CD4-positive, CD25-positive, alpha-beta regulatory T cell (primary cell): ENCODE measurements at places on chromosomes 7 and 10. TPM values are rescaled to one million over a fixed set of nuclear protein-coding genes. Genes with fewer than 3 reads are reported as not detected.

Gene LAMB4
- total RNA-seq = not detected

Gene INTS1
- 107 TPM for total RNA-seq

Gene SNCG
- not detected for total RNA-seq

Gene CADPS2
- not detected for total RNA-seq

Gene TRPV6
- not detected for total RNA-seq

Gene EBF3
- not detected for total RNA-seq

Gene FAM25C
- not detected for total RNA-seq

Gene GPRIN2
- total RNA-seq = not detected

Gene MAGI2
- total RNA-seq = not detected

Gene GSDME
- not detected for total RNA-seq

Gene LRRN3
- total RNA-seq = 1.7 TPM

Gene KAZALD1
- not detected for total RNA-seq

Gene TRIM74
- 3.3 TPM for total RNA-seq

DNA sequence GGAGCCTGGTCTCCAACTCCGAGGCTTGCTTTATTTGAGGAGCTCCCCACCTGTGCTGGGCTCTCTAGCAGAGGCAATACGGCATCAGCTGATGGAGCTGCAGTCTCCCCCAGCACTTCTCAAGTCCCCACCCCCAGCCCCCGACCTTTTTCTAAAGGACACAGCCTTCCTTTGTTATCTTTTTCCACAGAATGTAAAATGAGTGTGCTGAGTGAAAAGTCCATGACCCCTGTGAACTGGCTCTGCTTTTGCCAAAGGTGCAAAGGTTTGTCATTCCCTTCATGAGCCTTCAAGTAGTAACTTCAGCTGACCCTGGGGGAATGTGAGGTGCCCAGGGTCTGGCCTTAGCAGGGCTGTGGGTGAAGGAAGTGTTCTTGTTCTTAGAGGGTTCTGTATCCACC lies 25.5 kb downstream of the LRRC4 start:
- peaks cover 8% of the 10 kb centered on the region for H3K36me3 ChIP-seq
- no peak for DNase-seq
- no peak overlapping the region for H3K27ac ChIP-seq

DNA sequence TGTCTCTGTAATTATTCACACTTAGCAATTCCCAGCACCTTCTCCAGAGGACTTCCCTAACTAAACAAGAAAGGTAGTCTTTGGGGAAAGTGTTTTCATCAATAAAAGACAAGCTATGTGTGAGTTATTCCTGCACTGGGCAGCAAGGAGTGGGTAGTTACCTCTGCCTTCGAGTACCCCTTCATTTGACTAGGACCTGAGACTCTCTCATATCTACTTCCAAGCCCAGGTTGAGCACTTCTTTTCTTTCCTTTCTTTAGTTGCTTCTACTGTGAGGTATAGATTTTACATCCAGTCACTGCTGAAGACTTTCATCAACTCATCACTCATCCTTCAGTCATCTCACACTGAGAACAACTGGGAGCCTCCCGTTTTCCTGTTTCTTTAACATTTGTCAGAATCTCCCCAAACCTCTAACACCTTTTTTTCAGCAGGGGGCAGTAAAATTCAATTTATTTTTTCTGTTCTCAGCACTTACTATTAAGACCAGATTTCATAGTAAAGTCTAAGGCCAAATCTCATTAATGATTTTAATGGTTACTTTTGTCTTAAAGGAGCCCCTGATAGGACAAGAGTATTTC lies 80.1 kb upstream of the PRSS1 start:
- H3K4me3 ChIP-seq = no peak overlapping the region
- no peaks in the 10 kb centered on the region for H3K27me3 ChIP-seq
- H3K4me1 ChIP-seq = peaks cover 8% of the 10 kb centered on the region
- H3K36me3 ChIP-seq = no peaks in the 10 kb centered on the region

DNA sequence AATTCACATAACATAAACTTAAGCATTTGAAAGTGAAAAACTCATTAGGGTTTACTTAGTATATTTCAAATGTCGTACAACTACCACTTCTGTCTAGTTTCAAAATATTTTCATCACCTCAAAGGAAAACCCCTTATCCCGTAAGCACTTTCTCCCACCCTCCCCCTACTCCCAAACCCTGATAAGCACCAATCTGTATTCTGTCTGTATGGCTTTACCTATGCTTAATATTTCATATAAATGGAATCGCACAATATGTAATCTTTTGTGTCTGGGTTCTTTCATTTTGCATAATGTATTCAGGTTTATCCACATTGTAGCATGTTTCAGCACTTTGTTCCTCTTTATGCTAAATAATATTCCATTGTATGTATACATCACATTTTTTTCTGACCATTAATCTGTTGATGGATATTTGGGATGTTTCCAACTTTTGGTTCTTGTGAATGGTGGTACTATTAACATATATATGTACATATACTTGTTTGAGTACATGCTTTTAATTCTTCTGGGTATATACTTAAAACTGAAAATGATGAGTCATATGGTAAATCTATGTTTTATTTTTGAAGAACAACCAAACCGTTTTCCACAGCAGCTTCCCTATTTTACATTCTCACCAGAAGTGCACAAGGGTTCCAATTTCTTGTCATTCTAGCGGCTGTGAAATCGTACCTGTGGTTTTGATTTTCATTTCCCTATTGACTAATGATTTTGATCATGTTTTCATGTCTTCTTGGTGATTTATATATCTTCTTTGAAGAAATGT lies 6.2 kb upstream of the STARD3NL start:
- no peak overlapping the region for H3K27ac ChIP-seq
- H3K36me3 ChIP-seq = no peaks in the 10 kb centered on the region
- no peak overlapping the region for H3K4me3 ChIP-seq
- no peaks in the 10 kb centered on the region for H3K4me1 ChIP-seq

- no peak overlapping the region for H3K27ac ChIP-seq
- H3K4me3 ChIP-seq = no peak overlapping the region
- no peak for DNase-seq
- no peaks in the 10 kb centered on the region for H3K4me1 ChIP-seq
- peaks cover 5% of the 10 kb centered on the region for H3K27me3 ChIP-seq
- H3K36me3 ChIP-seq = no peaks in the 10 kb centered on the region
Observed at GRCh38 chr7:95478272-95479037, 7.3 kb upstream of the ASB4 start.

GRCh38 chr10:99329554-99330346 lies 594 bp downstream of the CNNM1 start:
- peaks cover 9% of the 10 kb centered on the region for H3K4me1 ChIP-seq
- no peak overlapping the region for H3K4me3 ChIP-seq
- no peaks in the 10 kb centered on the region for H3K36me3 ChIP-seq
- peak; percentile 8 for DNase-seq
- no peak overlapping the region for H3K27ac ChIP-seq
- H3K27me3 ChIP-seq = peaks cover 17% of the 10 kb centered on the region

DNA sequence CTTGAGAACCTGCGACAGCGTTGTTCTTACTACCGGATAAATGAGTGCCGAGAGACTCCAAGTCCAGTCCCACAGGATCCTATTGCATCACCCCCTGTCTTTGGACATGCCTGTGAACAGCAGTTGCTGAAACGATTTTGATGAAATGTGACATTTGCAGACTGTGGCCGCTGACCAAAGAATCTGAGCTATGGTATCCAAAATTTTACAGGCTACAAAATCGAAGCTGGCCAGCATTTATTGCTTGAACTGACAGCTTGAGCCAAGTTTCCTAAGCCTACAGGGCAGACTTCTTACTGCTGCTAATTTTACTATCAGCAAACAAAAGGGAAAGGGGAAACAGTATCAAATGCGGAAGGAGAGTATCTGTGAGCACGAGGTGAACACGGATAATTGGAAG lies 12.1 kb upstream of the NPVF start:
- DNase-seq = no peak
- no peaks in the 10 kb centered on the region for H3K36me3 ChIP-seq
- H3K27ac ChIP-seq = no peak overlapping the region
- no peaks in the 10 kb centered on the region for H3K4me1 ChIP-seq
- peaks cover 7% of the 10 kb centered on the region for H3K27me3 ChIP-seq

GRCh38 chr7:126401918-126402317 lies 850.8 kb downstream of the GRM8 start:
- H3K4me1 ChIP-seq = no peaks in the 10 kb centered on the region
- DNase-seq = no peak
- no peaks in the 10 kb centered on the region for H3K36me3 ChIP-seq
- no peak overlapping the region for H3K27ac ChIP-seq
- H3K27me3 ChIP-seq = no peaks in the 10 kb centered on the region

DNA sequence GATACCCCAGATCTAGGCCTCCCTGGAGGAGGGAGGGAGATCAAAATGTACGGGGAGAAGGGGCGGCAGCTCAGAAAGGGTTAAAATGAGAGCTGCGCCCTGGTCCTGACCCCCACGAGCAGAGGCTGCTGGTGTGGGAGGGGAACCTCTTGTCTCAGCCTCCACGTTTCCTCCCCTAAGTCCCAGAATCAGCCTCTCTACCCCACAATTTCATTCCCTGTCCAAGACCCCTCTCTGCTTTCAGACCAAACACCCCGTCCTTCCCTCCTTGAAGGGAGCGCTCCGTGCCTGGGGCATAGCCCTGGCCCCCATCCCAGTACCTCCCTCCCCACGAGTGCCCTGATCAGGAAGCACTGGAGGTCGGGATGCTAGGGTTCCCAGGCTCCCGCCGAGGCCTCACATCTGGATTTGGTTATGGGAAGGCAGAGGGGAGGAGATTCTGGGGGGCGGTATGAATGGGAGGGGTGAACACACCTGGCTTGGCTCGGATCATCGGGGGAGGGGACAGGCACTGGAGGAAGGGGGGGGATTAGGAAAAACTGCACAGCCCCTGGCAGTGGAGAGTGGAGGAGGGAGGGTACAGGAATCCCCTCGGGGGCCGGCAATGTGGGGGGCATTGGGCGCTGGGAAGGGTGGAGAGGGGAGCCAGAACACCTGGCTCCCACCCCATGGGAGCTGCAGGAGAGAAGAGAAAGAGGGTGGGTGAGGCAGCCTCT lies 2.7 kb downstream of the EPHB4 start:
- H3K4me1 ChIP-seq = peaks cover 20% of the 10 kb centered on the region
- H3K36me3 ChIP-seq = no peaks in the 10 kb centered on the region
- H3K27ac ChIP-seq = no peak overlapping the region
- peaks cover 6% of the 10 kb centered on the region for H3K27me3 ChIP-seq
- H3K4me3 ChIP-seq = no peak overlapping the region

- H3K4me1 ChIP-seq = peaks cover 24% of the 10 kb centered on the region
- peak within 1 kb of the TSS; percentile 93 for H3K4me3 ChIP-seq
- peaks cover 6% of the 10 kb centered on the region for H3K36me3 ChIP-seq
- peak within 1 kb of the TSS; percentile 70 for H3K27ac ChIP-seq
- peak; percentile 80 for DNase-seq
- no peaks in the 10 kb centered on the region for H3K27me3 ChIP-seq
Observed at GRCh38 chr7:107579885-107580715, at the start of gene BCAP29. BCAP29 (plus strand) TSS chr7:107580246; CDS start chr7:107580773, 527 bp downstream.

GRCh38 chr10:70743430-70743788 lies 41.8 kb downstream of the TBATA start:
- no peak overlapping the region for H3K27ac ChIP-seq
- DNase-seq = no peak
- H3K4me1 ChIP-seq = no peaks in the 10 kb centered on the region
- H3K36me3 ChIP-seq = no peaks in the 10 kb centered on the region
- H3K27me3 ChIP-seq = no peaks in the 10 kb centered on the region
- H3K4me3 ChIP-seq = no peak overlapping the region

DNA sequence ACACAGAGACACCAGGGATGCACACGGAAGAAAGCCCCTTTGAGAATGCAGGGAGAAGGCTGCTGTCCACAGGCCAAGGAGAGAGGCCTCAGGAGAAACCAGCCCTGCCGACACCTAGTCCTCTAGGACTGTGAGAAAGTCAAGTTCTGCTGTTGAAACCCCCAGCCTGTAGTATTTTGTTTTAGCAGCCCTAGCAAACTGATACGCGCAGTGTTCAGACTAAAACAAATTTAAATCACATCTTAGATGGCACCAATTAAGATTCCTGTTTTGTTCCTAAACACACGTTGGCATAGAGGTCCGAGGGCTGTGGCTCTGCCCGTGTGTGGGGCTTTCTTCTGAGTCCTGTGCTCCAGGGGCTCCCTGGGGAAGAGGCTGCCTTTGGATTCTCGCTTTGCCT lies 21.7 kb downstream of the LMTK2 start:
- no peak for DNase-seq
- H3K36me3 ChIP-seq = peaks cover 6% of the 10 kb centered on the region

DNA sequence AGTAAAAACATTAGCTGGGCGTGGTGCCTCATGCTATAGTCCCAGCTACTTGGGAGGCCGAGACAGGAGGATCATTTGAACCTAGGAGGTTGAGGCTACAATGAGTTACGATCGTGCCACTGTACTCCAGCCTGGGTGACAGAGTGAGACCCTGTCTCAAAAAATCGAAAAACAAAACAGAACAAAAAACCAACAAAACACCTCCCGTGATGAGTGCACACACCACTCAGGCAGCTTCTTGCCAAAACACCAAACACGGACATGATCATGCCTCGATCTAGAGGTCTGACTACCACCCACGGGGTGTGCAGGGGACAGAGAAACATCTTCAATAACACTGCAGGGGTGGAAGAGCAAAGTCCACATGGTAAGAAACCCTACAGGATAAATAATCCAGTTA lies 44.4 kb downstream of the AMZ1 start:
- H3K27ac ChIP-seq = no peak overlapping the region
- H3K36me3 ChIP-seq = peaks cover 19% of the 10 kb centered on the region
- H3K27me3 ChIP-seq = no peaks in the 10 kb centered on the region
- DNase-seq = no peak

GRCh38 chr7:101245147-101245668 lies 327 bp upstream of the FIS1 start:
- no peaks in the 10 kb centered on the region for H3K27me3 ChIP-seq
- peaks cover 8% of the 10 kb centered on the region for H3K36me3 ChIP-seq
- peaks cover 28% of the 10 kb centered on the region for H3K4me1 ChIP-seq
- H3K27ac ChIP-seq = peak overlapping the region; percentile 91

DNA sequence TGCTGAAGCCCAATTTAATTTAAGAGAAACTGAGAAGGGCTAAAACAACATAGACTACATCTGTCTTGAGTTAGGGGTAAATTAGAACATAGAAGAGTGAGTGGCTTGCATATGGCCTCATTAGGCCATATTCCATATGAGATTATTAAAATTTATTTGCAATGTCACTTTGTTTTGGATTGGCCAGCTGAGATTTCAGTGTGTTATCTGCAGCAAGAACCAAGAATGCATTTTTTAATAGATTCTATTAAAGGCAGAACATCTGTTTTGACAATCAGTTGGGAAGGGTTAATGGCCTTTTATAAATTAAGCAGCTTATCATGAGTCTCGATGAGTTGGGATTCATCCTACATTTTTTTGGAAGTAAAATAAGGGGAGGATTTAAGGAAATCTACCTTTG lies 236.2 kb downstream of the DGKB start:
- H3K27me3 ChIP-seq = no peaks in the 10 kb centered on the region
- no peaks in the 10 kb centered on the region for H3K36me3 ChIP-seq
- H3K4me3 ChIP-seq = no peak overlapping the region

DNA sequence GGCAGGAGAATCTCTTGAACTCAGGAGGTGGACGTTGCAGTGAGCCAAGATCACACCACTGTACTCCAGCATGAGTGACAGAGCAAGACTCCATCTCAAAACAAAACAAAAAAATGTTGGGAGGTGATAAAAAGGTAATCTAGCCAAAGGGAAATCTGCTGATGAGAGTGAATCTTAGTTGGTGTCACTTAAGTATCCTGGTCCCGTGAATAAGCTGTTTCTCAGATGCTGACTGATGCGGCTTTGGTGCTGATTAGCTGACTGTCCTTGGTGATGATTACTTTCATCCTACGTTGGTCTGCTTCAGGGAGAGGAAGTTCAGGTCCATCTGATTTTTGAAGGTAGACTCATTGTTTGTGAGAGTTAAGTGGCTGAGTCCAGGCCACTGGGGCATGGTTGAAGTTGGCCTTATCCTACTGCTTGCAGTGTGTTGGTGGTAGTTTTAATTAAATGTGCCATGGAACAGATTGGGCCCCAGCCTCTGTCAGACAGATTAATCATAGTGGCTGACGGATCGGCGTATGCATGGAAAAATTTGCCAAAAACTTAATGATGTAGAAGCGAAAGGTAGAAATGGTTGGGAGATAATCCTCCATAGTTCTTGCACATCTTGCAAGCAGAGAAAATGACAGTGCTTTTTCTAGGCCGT lies 17.4 kb upstream of the TMEM236 start:
- DNase-seq = no peak
- no peaks in the 10 kb centered on the region for H3K4me1 ChIP-seq
- no peak overlapping the region for H3K4me3 ChIP-seq
- H3K27ac ChIP-seq = no peak overlapping the region
